ENCODE measurements at places on chromosomes 3 and 15.

DNA sequence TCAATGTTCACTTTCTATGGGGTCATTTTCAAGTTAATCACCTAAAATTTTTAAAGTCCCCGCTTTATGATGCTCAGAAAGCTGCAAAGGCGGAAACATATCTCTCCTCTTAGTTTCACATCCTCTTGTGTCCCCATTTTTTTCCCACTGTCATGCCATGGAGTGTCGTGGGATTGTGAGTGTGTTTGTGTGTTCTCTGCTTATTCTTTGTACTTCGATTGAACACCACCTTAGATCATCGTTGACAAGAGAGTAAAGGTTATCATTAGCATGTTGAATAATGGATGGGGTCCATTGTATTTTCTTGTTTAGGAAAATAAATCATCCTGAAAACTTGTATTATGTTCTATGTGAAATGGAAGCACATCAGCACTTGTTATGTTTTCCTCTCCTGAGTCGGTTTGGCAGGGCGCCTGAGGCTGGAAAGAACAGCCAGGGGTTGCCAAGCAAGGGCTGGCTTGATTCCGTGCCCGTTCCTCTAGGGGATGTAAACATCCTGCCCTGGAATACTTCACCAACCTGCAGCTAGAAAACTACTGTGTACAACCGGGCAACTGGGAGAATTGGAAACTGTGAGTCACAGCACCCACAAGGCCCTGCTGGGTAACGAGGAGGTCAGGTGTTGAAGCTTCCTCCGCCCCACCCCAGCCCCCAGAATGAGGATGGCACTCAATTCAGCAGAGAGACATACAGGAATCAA is 67.2 kb downstream of the EIF4E3 start:
- peak; percentile 21 for DNase-seq

DNA sequence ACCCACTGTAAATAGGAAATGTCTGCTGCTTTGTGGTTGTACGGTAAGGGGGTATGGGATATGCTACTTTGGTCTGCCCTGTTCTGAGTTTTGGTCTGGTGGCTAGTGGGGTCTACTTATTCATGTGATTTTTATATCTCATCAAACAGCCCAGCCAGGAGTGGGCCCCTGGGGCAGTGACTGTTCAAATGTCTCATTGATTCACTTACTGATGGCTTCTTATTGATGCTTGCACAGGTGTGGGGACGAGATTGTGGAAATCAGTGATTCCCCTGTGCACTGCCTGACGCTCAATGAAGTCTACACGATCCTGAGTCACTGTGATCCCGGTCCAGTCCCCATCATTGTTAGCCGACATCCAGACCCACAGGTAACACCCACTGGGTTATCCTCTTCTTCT is 38.5 kb downstream of the STARD5 start:
- no peak for DNase-seq

- DNase-seq: no peak
Measured at GRCh38 chr15:62739082-62739481, 303.5 kb upstream of the TPM1 start.

GRCh38 chr3:122365073-122365472 is 18.0 kb downstream of the MIX23 start:
- no peak for DNase-seq

DNA sequence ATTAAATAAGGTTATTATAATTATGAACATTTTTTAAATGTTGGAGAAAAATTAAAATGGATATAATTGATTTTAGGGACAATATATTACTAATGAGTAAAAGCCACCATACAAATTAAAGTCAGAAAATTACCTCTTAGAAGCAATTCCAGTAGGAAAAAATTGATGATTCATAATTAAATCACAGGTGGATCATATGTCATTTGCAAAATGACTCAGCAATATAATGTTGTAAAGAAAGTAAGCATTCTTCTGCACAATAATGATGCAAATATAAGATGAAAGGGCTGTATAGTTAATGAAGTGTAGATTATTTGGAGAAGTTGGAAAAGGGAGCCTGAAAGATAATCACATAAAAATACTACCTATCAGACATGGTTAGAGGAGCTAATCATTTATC is 25.8 kb downstream of the ZPLD1 start:
- DNase-seq: no peak

DNA sequence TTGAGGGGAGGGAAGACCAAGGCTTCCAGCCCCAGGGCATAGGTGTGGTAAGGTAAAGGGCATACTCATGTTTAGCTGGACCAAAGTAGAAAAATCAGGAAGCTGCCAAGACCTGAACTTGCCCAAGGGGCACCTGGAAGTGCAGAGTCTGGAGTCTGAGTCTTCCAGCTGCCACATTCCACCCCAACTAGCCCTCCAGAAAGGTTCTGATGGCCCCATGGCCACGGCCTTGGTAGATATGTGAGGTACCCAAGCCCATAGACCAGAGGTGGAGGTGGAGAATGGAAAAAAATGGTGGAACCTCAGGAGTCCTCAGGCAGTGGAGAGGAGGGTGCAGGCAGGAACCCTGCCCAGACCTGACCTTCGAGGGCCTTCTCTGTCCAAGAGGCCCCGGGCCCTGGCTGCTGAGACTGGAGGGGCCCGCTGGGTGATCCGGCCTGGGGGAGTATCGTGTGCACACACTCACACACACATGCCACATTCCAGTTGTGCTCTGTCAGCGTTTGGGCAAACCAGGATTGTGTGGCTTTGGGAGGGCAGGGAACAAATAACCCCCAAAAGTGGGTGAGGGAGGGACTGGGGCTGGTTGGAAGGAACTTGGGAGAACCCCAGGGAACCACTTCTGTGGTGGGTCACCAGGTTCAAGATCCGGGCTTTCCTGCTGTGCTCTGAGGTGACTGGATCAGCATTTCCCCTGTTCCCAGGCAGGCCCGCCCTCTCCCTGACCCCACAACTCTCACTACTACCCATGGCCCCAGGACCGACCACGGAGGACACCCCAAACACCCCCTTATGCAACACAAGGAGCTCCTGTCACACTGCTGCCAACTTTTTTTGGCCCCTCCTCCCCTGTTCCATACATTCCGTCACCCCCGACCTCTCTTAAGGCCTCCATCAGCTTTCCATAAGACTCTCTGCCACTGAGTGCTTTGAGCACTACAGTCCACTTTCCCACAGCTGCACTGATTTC is 11.6 kb downstream of the MYL3 start:
- DNase-seq: no peak

DNA sequence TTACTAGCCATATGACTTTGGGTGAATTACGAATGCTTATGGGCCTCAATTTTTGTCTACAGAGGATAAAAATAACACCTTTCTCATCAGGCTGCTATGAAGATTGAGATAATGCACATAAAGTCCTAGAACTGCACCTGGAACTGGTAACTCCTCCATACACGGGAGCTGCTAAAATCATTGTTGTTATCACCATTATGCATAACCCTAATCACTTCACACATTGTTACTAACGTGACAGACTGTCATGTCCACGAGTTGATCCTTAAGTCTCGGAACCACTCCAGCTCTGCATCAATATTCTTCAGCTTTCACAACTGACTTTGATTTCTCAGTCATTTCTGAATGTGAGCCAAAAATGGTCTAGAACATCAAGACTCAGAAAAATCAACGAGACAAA is 64.1 kb downstream of the RFTN1 start:
- no peak for DNase-seq

DNA sequence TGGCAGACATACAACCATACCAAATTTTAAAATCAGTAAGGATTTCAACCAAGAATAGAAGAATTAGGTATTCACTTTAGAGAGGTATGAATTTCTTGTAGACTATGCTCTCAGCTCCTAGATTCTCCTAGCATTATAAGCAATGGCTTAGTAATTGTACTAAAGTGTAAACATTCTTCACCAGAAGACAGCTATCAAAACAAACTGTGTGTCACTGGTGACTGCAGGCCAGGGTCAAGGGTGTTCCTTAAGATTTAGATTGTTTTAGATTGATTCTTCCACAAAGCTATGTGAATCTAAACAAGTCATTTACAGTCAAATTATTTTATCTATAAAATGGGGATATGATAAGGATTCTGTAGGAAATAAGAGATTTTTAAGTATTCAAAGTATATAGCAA is 23.1 kb upstream of the GP5 start:
- DNase-seq: no peak

GRCh38 chr15:82140886-82141285 is 95.1 kb upstream of the MEX3B start:
- DNase-seq: peak; percentile 56

DNA sequence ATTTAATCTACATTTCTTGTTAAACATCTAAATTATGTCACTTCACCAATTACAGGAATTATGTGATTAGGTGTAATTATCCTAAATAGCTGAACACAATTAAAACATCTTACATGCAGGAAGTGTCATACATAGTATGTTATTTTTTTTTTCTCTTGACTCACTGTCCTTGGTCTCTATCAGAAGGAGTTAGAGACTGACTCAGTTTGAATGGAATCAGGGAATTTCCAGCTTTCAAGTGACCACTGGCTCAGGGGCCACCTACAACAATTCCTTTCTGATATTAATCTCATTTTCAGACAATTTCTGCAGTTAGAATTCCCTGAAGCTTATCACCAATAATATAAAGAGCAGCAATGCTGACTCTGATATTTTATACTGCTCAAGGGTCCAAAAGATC is 400.7 kb downstream of the ROBO1 start:
- DNase-seq: no peak

- DNase-seq: no peak
Measured at GRCh38 chr15:41928100-41928499, 34.2 kb upstream of the SPTBN5 start.

DNA sequence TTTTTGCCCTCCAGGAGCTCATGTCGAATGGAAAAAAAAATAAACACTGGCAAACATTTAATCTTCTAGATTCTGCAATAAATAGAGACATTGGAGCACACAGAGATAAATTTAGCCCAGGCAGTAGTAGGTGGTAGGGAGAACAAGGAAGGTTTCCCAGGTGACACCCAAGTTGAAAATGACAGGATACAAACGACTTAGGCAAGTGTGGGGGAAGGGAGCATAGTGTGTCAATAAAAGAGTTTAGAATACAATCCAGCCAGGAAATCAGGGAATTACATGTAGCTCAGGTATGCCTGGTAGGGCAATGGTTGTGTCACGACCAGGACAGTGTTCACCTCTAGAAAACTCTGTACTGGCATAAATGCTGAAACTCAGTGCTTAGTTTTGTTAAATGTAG is 364.6 kb upstream of the AGTR1 start:
- no peak for DNase-seq

DNA sequence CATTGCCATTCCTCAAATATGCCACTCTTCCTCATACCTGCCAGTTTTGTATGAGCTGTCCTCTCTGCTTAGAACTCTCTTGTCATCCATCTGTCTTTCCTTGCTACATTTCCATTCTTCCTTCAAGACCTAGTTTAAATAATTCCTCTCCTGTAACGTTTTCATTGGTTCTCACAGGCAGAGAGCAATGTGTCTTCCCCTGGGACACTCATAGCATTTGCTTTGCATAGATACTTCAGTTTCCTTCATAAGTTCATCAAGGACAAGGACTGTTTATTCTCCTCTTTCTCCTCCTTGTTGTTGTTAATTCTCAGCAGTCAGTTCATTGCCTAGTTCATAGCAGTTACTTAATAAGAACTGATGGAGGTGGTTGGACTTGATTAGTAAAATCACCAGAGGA is 10.5 kb downstream of the NR2C2 start:
- DNase-seq: no peak

DNA sequence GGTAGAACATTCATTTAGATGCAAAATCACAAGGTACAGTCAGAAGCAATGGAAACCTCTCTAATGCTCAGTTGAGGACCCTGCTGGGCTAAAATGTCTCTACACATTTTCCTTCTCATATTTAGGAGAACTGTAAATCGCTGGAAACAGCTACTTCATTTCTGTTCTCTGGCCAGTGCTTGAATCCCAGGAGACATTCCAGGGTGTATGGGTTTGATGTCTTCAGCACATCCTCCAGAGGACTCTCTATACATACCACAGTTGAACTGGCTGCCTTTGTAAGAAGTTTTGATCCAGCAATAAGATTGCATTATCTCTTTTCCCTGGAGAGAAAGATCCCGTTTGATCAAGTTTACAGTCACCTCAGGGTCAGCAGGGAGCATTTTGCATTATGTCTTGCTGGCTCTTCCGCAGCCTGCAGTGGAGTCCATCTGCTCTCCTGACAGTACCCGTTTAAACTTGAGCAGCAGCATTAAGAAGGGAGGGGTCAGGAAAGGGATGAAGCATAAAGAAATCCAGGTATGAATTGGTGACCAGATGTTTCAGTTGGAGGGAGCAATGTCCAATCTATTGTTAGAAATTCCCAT is 676.0 kb downstream of the EPHA3 start:
- no peak for DNase-seq

GRCh38 chr15:71251584-71252043 is 136.3 kb downstream of the THSD4 start:
- DNase-seq: no peak

DNA sequence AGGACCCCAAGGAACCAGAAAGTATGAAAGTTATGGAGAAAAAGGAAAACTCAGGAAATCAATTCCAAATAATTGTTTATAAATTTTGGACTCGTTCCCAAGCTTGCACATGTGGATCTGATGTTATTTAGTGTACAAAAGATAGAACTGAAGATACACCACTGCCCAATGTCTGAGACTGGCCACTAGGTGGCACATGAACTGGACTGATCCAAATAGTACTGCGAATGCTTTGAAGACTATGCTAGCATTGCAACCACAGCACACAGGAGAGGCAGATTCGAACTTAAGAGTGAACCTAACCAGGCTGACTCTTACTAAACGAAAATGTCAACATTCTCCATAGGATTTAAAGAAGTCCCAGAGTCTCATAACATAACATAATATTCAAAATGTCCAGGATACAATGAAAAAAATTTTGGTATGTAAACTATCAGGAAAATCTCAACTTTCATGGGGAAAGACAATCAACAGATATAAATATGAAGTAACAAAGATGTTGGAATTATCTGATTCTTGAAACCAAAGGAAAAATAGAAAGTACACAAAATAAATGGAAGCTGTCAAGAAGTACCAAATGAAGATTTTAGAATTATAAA is 596.7 kb downstream of the FGF12 start:
- DNase-seq: peak; percentile 55

DNA sequence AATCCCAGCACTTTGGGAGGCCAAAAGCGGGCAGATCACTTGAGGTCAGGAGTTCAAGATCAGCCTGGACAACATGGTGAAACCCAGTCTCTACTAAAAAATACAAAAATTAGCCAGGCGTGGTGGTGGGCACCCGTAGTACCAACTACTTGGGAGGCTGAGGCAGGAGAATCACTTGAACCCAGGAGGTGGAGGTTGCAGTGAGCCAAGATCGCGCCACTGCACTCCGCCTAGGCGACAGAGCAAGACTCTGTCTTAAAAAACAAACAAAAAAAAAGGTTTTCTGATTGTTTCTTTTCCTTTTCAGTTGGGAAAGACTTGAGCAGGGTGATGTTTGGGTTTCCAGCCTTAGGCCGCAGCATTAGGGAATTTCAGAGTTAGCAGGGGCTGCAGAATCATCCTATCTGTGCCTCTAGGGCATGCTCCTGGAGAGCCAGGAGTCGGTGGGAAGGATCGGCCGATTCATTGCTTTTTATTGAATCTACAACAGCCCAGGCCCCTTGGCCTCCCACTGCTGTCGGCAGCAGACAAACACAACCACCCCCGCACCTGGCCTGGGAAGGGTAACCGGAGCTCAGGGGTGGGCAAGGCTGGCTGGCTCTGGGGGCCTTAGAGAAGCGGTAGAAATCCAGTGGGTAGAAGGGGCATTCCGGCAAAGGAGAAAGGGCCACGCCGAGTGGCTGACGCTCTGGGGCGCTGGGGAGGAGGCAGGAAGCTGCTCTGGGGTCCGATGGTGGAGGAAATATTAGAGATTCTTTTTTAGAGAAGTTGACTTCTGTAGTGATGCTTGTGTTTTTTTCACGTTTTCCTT is 6.3 kb downstream of the CHAC1 start:
- no peak for DNase-seq

GRCh38 chr15:73571346-73571745 is 61.8 kb downstream of the NPTN start:
- DNase-seq: no peak

Measured in kidney capillary endothelial cell (primary cell).